Colonic mucosa (tissue), 4 donors: ENCODE measurements at places on chromosomes 1 and 21.
A peak's percentile ranks its signal among the peaks of the same experiment; 100 is the strongest.

- no peak for DNase-seq
These were observed 78.4 kb downstream of the SMYD3 start for GRCh38 chr1:246428542-246429308.

DNA sequence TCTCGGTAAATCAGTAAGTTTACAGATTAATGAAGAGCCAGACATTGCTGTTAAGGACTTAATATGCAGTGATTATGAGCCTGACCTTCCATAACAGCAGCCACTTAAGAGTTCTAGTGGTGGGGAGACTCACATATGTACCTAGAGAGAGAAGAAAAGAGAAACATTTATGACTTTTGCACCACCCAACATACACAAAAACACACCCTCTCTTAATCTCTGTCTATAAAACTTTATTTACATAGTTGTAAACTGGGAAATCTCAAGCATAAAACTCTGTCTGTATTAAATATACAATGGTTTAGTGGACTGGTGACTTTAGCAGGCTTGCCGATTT lies 347.4 kb upstream of the ADGRL2 start:
- no peak for DNase-seq

GRCh38 chr1:244053831-244054230 lies 2.7 kb downstream of the ZBTB18 start:
- DNase-seq, result no peak

DNA sequence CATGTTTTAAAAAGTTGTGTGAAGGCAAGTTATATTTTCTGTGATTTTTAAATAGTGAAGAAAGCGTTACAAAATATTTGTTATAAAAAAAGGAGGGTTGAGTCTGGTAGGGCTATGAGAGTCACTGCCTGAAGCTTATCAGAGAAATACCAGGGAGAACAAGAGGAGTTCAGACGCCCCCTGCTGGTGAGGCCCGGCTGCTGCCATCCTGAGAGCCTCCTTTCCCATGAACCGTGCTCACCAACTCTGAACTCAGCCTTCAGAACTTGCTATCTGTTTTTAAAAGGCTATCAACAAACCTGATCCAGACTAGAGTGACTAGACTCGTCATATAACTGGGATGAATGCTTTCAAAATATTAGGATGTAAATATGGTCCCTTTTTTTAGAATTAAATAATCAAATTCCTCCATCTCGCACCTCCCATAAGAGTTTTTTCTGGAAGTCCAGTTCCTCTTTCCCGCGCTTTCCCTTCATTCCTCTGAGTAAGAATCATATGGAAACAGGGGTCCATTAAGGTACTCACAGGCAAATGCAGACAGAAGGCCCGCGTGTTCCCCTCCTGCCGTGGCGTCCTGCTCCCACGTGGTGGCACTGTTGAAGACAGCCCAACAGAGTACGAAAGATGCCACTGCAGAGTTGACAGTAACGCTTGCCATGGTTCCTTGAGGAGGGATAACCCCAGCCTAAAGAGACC lies 26.2 kb upstream of the SPATA6 start:
- DNase-seq, result peak; percentile 85

DNA sequence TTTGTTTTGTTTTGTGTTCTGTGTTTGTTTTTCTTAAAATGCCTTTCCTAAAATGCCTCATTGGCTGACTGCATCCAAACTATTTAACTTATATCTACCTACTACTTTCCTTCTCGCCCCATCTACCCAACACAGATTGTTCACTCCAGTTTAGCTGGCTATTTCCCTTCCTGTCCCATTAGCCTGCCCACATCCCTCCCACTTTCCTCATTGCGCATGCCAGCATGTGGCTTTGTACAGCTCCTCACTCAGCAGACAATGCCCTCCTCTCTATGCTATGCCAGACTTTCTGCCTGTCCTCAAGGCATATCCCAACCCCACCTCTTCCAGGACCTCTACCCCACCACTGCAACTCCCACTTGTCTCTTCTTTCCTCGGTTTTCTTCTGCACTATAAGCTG lies 94.7 kb upstream of the C1orf21 start:
- DNase-seq, result no peak

- no peak for DNase-seq
These were observed 237.4 kb downstream of the CENPF start for GRCh38 chr1:214840356-214840755.

DNA sequence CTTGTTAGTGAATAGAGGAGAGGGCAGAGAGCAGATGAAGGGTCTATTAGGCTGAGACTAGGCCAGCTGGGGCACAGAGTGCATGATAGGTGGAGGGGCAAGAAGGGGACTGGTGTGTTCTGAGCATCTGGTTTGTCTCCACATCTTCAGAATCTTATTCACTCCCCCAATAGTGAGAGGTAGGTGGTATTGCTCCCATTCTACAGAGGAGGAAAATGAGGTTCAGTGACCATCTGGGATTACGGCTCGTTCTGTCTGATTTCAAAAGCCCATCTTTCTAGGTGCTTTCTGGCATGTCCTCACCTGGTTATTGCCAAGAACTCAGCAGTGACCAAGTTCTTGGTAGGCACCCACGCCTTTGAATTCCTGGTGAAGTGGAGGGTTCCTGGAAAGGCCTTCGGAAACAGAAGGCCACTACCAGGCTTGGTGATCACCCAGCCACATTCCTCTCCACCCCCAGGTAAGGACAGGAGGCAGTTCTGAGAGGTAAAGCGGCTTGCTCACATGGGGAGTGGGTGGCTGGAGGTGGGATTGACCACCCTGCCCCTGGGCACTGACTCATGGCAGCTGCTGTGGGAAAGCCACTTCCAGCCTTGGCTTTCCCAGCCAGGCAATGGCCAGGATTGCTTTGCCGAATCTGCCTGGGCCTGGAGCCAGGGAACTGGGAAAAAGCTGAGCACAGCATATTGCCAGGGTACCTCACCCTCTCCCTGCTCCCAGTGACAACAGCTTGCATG lies 18.8 kb upstream of the CITED4 start:
- no peak for DNase-seq

- DNase-seq, result no peak
These were observed 317.0 kb downstream of the BARHL2 start for GRCh38 chr1:90400131-90400530.

DNA sequence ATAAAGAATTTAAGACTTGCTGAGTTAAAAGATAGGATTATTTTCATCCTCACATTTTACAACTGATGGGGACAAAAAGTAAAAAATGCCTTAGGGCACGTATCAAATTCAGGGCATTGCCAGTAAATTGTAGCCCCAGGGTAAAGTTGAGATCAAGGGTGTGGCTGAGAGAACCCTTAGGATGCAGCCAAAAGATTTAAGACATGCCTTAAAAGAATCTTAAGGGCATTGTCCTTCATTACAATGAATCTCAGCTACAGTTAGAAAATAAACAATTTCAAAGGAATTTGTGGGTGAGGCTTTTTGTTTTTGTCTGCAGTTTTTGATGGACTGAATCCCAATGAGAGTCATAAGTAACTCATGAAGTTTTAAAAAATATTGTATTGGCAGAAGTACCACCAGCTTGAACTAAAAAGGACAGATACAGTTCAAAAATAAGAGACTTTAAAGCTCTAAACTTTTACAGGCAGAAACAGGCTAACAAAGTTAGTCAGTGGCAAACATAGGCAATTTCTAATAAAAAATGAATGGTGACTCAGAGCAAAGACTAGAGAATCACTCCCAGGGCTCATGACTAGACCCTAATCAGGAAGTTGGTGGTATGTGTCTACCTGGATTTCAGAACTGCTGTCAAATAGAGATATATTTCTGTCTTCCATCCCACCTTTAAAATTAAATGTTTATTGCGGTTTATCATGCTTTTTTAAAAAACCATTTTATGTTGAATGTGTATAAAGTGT lies 165.1 kb upstream of the SNX7 start:
- DNase-seq, result no peak

GRCh38 chr1:161491472-161491871 lies 13.8 kb upstream of the FCGR2A start:
- DNase-seq, result no peak

GRCh38 chr1:52368383-52369172 lies 2.6 kb upstream of the CC2D1B start:
- peak; percentile 73 for DNase-seq

DNA sequence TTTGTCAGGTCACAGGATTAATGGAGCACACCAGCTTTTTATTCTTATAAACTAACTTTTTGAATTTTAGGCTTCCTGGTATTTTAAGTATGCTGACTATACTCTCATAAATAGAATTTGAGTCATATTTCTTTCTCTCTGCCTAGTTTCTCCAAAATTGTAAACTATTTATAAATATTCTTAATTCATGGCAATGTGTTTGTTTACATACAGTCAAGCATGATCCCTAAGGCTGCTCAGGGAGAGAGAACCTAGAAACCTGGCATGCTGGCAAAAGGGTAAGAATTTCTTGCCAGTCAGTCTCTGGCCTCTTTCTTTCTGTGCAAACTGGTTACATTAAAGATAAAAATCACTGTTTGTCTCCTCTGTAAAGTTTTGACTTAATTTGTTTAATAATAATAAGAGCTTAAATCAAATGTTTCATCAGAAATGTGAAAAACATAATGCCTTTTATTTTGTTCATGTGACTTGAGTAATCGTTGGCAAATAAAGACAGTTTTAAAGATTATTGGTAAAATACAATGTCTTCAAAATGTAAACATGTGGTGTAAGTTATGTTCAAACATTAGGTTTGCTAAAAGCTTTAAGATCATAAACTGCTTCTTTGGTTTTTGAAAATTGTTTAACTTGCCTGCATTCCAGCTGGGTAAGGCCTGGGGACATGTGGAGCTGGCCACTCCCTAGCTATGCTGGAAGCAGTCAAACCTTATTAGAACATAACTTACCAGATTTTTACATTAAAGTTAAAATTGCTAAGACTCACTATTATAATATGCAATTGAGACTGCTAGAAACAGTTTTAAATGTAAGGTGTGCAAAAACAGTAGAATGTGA lies 1401.7 kb downstream of the NCAM2 start:
- DNase-seq, result no peak

DNA sequence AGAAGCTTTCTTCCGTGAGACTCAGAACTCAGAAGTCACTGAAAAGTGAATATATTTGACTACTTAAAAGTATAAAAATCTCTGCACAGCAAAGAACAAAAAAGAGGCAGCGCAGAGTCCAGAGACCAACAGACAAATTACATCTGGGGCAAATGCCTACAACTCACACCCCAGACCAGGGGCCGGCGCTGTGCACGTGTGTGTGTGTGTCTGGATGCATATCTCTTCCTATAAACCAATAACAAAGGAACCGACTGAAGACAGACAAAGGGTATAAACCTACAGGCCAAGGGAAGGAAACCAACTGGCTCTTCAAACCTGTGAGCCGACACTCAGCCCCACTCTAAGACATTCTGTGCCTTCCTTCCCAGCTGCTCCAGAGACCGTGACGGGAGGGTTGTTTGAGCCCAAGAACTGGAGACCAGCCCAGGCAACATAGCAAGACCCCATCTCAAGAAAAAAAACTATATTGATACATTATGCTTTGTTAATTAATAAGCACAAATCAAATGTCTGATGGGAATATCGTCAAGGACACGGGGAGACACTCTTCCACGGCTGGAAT lies 18.8 kb downstream of the WNT9A start:
- DNase-seq, result no peak

GRCh38 chr1:3483380-3483779 lies 28.9 kb downstream of the ARHGEF16 start:
- DNase-seq, result no peak

GRCh38 chr21:28509031-28509430 lies 483.6 kb downstream of the LTN1 start:
- no peak for DNase-seq

GRCh38 chr1:234072793-234073192 lies 168.3 kb downstream of the SLC35F3 start:
- no peak for DNase-seq
